ENCODE measurements at places on chromosomes 4 and X. TPM values are rescaled to one million over a fixed set of nuclear protein-coding genes. Genes with fewer than 3 reads are reported as not detected.

The MFAP3L gene
- total RNA-seq, result 8.0 TPM

The ZRSR2 gene
- 4.1 TPM for total RNA-seq

The MAGEB17 gene
- total RNA-seq, result not detected

The RTL3 gene
- under 0.01 TPM for total RNA-seq

The GNRHR gene
- not detected for total RNA-seq

The BMPR1B gene
- total RNA-seq, result 7.1 TPM

The CTAG2 gene
- total RNA-seq, result 0.88 TPM

The STARD8 gene
- total RNA-seq, result 1.5 TPM

The CLGN gene
- 0.72 TPM for total RNA-seq

The ZAR1 gene
- not detected for total RNA-seq

The SLC16A2 gene
- total RNA-seq, result 15.6 TPM

The TRIM60 gene
- not detected for total RNA-seq

The DNAAF6 gene
- not detected for total RNA-seq

The CSN1S1 gene
- total RNA-seq, result not detected

The SLITRK4 gene
- total RNA-seq, result 0.29 TPM

The IL13RA1 gene
- 108 TPM for total RNA-seq

The TREX2 gene
- 3.3 TPM for total RNA-seq

The SNCA gene
- 0.29 TPM for total RNA-seq

The DIAPH2 gene
- 25.6 TPM for total RNA-seq

The SLC4A4 gene
- 24.8 TPM for total RNA-seq

The TLR8 gene
- total RNA-seq, result under 0.01 TPM

Data from osteoblast (primary cell).